ENCODE measurements at places on chromosomes 16 and 17.

DNA sequence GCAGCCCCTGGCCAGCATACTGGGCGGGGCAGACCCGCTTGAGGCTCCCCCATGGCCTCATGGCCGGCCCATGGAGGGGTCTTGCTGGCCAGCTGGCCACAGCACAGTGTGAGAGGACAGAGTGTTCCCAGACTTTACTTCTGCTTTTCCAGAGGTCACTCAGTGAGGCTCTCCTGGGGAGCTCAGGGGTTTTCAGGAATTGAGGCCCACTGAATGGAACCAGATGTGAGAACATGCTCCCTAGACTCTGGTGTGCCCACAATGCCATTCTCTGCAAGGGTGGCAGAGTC is 21.2 kb downstream of the ATP6V0D1 start:
- no peak for DNase-seq

GRCh38 chr16:46929378-46930332 is 43.8 kb downstream of the DNAJA2 start:
- peak; percentile 57 for DNase-seq

- DNase-seq, result no peak
Measured at GRCh38 chr17:55254375-55254774, 10.4 kb upstream of the HLF start.

GRCh38 chr17:28147017-28147416 is 104.5 kb downstream of the NLK start:
- peak; percentile 38 for DNase-seq

DNA sequence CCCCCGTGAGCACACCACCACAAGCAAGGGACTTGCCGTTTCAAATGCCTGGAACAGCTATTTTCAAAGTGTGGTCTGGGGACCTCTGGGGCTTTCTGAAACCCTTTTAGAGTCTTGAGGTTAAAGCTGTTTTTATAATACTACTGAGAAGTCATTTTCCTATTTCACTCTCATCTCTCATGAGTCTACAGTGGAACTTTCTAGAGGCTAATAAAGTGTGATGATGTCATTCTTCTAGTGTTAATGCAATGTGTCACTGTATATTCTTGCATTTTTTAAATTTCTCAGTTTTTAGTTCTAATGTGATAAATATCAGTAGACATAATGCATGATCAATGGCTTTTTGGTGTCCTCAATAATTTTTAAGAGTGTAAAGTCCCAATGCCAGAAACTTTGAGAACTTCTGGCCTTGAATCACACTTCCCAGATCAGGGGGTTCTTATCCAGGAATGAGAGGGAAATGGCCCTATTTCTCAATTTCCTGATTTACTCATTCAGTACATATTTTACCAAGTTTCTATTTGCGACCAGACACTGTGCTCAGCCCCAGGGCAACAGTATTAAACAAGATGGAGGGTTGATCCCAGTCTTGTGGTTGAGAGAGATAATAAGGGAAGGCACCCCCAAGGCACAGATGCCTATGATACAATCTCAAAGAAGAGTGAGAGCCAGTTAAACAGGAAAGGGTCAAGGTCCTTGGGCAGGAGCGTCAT is 444.0 kb downstream of the HS3ST3B1 start:
- no peak for DNase-seq

GRCh38 chr17:6494239-6494941 is 50.1 kb downstream of the PIMREG start:
- no peak for DNase-seq

DNA sequence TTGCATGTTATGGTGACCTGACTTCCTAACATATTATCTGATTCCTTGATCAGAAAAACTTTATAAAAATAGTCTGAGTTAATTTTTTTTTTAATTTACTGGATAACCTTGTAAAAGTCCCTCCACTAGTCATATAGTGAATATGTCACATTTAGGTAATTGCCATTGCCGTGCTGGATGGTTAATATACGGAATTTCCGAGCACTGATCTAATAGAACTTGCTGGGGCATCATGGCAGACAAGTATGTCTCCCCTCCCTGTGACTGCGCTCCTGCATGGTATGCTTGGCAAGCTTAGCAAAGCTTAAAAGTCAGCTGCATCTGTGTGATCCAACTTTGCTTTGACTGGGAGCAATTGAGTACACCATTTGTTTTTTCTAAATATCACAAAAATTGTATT is 239.4 kb upstream of the TBX2 start:
- DNase-seq, result no peak

GRCh38 chr17:40281663-40282062 is 6.0 kb upstream of the CDC6 start:
- no peak for DNase-seq

DNA sequence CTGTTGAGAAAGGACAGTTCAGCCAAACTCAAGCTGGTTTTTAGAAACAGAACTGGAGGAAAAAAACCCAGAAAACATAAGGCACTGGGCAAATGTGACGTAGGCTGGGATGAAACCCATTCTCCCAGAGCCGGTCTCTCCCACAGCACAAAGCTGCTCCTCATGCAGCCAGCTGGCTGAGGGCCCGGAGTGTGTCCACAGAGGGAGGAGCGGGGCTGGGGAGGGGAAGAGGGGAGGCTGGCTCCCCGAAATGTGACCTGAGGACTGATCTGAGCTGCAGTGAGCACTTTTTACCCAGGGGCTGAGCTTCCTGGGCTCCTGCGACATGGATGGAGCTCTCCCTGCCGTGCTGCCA is 20.8 kb downstream of the FOXF1 start:
- no peak for DNase-seq

DNA sequence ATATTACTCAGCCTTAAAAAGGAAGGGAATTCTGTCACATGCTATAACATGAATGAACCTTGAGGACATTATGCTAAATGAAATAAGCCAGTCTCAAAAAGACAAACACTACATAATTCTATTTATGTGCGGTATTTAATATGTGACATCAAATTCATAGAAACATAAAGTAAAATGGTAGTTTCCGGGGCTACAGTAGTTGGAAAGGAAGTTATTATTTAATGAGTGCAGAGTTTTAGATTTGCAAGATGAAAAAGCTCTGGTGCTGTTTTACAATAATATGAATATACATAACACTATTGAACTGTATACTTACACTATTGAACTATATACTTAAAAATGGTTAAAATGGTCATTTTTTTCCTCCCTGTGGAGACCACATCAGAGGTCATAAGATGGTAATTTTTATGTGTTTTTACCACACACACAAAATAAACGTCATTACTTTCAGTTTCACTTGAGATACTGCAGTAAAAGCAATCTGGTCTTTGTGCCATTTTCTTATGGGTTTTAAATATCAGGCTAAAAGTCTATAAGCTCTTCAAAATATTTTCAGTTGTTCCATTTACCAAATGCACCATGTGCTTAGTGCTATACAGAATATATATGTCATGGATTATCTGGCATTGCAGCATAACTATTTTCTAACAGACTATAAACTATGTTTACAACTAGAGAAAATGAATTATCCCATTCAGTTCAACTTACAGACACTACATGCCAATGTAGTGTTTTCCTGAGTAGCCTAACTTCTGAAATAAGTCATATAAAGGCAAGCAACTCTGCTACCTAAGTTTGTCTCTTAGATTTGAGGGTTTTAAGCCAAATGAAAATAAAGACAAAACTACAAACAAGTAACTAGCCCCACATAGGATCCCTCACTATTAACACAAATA is 90.9 kb downstream of the SPAG9 start:
- DNase-seq, result peak; percentile 33

DNA sequence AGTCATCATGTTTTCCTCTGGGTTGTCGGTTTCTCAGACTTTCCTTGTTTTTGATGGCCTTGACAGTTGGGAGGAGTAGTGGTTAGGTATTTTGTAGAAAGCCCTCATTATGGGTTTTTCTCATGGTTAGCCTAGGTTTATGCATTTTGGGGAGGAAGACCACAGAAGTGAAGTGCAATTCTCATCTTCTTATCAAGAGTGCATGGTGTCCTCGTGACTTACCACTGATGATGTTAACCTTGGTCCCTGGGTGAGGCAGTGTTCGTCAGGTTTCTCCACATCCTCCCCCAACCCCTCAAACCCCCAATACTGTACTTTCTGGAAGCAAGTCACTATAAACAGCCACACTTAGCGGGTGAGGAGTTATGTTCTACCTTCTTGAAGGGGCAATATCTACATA is 42.3 kb downstream of the BPTF start:
- DNase-seq, result no peak

- no peak for DNase-seq
Measured at GRCh38 chr17:6186998-6187397, 116.8 kb downstream of the WSCD1 start.

- no peak for DNase-seq
Measured at GRCh38 chr17:82332669-82333278, 792 bp downstream of the SECTM1 start.

DNA sequence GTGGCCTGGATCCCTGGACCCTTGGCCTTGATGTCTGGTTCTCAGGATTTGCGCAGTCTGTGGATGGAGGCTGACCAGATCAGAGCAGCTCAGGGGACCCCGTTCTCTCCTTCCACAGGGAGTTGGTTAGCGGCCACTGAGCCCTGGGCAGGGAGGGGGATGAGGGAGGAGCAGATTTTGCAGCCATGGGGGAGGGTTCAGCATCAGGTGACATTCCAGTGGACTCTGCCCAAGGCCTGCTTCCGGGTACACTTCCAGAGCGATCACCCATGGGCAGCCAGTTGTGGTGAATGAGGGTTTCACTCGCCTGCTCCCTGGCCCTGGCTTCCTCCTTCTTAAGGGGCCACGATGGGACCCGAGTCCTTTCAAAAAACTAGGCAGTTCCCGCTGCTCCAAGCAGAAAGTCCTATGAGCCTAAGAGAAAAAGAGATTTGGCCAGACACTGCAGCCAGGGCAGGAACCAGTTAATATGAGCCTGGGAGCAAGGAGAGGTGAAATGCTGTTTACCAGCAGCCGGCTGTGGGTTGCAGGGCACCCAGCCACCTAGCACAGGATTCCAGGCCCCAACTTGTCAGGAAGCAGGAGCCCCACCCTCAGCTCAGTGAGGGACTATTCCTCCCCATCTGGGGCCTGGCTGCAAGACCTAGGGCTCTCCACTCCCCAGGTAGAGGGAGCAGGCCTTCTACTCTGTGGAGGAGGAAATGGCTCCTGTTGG is 4.7 kb upstream of the GPRC5C start:
- no peak for DNase-seq

DNA sequence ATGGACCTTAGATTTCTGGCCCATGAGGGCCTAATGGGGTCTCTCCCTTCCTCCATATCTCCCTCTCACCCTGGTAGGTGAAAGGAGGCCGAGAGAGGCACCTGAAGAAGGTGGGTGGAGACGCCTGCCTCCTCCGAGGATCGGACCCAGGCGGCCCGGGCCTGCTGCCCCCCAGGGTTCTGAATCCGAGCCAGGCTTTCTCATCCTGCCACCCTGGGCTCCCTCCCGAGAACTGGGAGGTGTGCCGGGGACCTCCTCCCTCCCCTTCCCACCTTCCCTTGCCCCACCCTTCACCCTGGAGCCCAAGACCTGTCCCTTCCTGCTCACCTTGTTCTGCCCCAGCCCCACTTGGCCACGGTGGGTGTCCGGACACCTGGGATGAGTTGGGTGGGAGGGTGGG is 5.0 kb downstream of the FBXL19 start:
- no peak for DNase-seq

- DNase-seq, result no peak
Measured at GRCh38 chr16:48479955-48480354, 94.7 kb upstream of the SIAH1 start.

DNA sequence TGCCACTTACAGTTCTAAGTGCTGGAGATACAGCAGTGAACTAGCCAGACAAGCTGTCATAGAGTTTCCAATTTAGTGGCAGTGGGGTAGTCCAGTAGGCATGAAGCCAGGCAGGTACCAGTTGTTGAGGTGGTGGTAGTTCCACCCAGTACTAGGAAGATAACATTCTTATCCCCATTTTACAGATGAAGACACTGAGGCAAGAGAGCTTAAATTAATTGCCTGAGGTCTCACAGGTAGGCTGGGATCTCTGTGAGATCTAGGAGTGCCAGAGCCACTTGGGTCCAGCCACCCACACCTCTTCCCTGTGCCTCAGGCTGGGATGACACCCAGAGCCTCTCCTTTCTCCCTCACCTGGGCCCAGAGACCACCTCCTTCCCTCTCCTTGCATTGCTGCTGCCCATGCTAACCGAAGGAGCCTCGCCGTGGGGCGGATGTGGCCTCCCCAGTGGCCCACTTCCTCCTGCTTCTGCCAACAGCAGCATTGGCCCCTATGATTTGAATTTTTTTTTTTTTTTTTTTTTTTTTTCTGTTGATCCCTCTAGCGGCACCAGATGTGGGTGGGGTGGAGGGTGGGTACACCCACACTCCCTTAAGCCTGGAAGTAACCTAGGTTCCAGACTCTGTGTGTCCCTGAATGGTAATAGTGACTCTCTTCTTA is 114.0 kb downstream of the PRKCB start:
- DNase-seq, result no peak

DNA sequence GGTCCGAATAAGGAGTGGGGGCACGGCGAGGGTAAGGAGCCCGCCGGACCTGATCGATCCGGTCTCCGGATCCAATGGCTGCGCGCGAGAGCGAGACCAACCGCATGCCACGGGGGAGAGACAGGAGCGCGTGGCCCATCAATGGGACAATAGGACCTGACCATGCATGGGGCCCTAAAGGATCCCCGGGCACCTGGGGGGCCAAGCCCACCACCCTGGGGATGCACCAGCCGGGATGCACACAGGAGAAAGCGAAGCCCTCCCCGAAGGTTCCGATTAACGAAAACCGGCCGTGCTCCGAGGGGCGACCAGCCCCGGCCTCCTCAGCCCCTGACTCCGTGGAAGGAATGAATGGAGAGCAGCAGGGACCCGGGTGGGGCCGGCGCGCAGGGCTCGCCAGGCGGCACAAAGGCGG is 525 bp downstream of the JPT1 start:
- peak; percentile 40 for DNase-seq

DNA sequence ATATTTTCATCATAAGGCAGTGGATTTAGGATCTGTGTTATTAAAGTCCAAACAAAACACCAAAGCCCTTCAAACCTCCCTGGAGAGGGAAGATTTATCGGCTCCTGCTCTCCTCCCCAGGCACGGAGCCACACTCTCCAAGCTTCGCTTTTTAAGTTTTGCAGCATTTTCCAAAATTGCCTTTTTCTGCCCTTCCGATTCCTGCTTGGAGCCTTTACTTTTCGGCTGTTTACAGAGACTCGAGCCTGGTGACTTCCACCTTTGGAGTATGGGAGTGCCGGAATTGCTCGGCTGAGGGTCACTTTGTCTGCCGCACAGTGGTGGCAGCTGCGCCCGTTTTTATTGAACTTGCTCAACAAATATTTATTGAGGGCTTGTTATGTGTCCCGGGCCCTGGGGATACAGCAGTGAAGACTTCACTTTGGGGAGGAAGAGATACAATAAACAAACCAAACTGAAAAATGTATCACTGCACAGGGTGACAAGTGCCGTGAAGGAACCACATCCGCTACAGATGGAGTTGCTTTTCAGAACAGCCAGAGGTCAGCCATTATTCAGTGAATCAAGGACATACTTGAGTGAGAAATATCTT is 185.5 kb downstream of the NTN1 start:
- DNase-seq, result no peak

DNA sequence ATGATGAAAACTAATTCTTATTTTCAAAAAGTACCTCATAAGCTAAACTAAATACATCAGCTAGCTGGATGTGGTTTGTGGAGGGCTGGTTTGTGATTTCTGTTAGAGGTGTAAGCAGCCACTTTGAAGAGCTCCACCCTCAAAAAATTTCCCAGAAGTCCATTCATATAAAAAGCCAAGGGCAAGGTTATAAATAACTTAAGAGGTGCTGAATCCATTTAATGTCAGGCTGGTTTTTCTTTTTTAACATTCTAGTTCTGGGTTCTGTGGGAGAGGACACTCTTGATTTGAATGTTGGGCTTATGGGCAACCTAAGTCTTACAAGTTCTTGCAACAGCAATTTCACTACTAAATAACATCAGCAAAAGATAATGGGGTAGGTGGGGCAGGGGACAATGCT is 3.4 kb upstream of the WIPI1 start:
- no peak for DNase-seq

- DNase-seq, result no peak
Measured at GRCh38 chr16:3650631-3651265, 3.7 kb upstream of the DNASE1 start.
